ENCODE measurements at places on chromosomes 3 and 15.

DNA sequence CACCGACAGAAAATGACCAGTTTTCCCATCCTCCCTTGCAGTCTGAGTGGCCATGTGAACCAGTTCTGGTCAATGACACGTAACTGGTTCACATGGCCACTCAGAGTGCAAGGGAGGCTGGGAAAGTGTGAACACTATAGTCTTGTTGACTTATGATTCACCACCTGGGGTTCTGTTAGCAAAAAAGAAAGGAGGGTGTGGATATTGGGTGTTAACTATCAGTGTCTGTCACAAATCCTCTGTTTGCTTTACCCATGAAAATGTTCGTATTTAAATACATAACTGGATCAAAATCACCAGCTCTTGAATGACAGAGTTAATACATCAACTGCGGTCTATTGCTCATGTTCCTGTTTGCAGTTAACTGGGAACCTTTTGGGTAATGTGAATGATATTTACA lies 92.3 kb downstream of the ADAMTSL3 start:
- no peak for DNase-seq

- no peak for DNase-seq
These were observed 138.7 kb downstream of the KLF13 start for GRCh38 chr15:31465083-31465955.

DNA sequence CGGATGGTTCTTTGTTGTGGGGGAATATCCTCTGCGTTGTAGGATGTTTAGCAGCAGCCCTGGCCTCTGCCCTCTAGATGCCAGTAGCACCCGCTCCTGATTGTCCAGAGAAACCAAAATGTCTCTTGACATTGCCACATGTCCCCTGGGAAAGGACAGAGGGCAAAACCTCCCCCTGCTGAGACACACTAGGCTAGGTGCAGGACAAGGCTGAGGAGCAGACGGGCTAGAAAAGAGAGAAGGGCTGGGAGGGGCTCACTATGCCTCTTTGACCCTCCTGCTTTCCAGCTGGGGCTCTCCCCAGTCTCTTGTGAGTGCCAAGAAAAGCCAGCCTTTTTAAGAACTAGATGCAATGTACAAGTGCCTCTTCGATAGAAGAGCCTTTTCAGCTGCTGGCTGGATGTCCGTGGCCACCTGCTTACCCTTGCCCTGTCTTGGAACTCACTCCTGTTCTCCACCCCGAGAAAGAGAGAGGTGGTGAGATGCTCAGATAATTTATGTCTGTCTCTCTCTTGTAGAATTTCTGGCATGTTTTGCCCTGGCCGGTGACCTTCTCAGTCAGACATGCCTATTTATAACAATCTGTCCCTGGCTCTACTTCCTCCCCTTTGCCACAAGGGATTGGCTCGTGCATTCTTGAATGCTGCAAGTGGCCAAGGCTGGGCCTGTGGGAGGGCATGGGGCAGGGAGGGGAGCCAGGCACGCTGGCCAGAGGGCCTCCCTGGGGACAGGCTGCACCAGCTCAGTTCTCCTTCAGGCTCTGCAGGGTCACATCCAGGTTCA lies 142.6 kb downstream of the RPLP1 start:
- DNase-seq: no peak

- peak; percentile 73 for DNase-seq
These were observed 69.4 kb downstream of the FHIT start for GRCh38 chr3:61181874-61182273.

- DNase-seq: no peak
These were observed 36.1 kb downstream of the FMN1 start for GRCh38 chr15:33158366-33158765.

DNA sequence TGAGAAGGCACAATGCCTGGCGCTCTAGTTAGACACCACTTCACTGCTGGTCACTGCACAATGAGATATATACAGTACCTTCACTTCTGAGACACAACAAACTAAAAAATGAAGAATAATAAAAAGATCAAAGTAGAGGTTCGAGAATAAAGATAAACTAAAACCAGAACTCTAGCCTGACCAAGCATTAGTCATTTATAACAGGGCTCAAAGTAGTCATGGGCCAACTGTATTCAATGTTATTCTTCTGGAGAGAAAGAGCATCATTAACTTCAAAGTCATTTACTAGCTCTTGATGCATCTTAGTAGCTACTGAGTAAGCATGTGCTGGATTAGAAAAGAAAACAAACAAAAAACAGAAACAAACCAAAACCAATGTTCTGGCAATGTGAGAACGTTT lies 145.2 kb downstream of the SSR3 start:
- DNase-seq: no peak

DNA sequence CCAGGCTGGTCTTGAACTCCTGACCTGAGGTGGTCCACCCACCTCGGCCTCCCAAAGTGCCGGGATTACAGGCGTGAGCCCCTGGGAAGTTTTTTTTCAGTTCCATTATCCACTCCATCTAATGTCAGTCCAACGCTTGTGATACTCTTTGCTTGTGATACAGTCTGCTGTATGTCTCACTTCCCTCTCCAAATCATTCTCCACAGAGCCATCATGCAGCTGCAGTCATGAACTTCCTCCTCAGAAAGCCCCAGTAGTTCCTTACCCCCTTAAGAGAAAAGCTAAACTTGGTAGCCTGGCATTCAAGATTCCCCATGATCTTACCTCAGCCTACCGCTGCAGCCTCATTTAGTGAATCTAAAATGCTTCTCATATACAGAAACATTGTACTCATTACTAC lies 2.3 kb downstream of the ARPC4 start:
- peak; percentile 47 for DNase-seq

GRCh38 chr3:46695177-46695961 lies 1.9 kb upstream of the ALS2CL start:
- DNase-seq: peak; percentile 38

DNA sequence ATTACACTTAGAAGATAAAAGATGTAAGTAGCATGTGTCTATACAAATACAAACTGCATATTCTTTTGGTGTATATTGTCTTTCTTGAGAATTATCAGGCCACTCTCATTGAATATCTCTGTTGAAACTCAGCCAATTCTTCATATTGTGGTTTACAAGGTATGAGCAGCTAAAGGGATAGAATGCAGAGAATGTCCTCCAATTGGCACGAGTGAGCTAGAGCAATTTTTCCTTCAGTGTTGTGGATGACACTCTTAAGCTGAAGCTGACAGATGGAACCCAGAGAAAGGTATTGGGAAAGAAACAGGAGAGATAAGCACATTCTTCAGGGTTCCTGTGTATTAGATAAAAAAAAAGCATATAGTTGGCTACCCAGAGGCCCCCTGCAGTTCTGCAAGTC lies 453.1 kb downstream of the EPHA3 start:
- DNase-seq: no peak

GRCh38 chr15:70955151-70955550 lies 62.5 kb downstream of the LRRC49 start:
- no peak for DNase-seq

GRCh38 chr3:127067116-127067910 lies 84.4 kb downstream of the PLXNA1 start:
- no peak for DNase-seq

GRCh38 chr3:149547413-149547812 lies 72.9 kb downstream of the TM4SF4 start:
- DNase-seq: no peak

DNA sequence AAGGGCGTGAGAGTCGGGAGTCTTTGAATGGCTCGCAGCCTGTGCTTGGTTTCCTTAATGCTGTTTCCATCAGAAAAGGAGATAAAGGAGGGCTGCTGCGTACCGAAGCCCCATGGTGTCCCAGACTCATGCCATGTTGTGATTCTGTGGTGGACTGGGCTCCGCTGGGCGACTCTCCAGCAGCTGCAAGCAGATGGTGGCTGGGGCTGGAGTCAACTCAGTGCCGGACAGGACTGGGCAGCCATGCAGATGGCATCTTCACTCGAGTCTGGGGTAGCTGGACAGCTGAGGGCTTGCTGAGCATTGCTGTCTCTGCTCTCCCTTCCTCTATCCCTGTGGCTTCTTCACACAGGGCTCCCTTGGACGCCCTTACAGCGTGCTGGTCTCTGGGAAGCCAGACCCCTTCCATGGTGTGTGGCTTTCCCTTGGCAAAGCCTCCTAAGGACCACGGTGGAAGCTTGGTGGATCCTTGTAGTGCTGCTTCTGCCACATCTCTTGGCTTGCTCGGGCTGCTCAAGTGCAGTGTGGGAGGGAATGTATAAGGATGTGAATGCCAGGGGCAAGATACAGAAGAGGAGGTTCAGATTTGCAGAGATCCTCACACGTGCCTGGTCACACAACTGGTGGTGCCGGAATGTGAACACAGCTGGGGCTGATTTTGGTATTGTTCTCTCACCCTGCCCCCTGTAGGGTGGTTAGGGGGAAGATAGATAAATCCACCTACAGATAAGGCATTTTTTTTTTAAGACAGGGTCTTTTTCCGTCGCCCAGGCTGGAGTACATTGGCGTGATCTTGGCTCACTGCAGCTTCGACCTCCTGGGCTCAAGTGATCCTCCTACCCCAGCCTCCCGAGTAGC lies 9.0 kb downstream of the NIPA1 start:
- DNase-seq: no peak

DNA sequence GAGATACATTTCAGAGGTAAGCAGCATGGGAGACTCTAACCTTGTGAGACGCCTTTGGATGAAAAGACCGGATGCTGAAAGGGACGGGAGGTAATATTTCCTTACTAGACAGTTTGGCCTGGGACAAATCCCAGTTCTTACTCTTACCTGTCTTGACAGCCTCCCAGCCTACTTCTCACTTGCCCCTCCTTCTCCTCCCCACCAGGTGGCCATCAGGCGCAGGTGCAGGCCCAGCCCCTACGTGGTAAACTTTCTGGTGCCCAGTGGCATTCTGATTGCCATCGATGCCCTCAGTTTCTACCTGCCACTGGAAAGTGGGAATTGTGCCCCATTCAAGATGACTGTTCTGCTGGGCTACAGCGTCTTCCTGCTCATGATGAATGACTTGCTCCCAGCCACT lies 6.3 kb downstream of the HTR3D start:
- no peak for DNase-seq

DNA sequence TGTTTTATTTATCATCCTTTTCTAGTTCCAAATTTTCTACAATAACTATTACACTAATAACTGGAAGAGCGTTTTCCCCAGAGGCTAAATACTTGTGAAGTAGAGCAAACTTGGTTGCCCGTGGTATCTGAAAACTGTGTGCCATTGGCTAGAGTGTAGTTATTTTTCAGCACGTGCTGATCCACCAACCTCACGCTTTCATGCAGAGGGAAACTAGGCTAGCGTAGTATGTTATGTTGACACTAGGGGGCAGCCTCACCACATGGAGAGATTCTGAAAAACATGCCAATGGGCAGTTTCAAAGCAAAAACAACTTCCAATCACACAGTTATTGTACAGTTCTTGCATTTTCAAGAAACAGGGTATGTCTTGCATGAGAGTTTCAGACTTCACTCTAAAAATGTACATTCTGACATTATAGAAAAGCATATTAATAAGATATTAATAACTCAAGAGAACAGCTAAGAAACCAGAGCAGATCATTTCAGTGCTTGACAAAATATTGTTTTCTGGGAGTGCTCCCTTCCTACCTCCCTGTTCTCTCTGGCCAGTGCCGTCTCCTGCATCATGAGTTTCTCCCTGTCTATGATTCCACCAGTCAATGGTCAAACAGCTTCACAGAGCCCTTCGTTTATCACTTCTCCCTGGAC lies 39.7 kb downstream of the SPATA12 start:
- peak; percentile 70 for DNase-seq

GRCh38 chr15:30038667-30039523 lies 43.9 kb upstream of the GOLGA8J start:
- DNase-seq: no peak

DNA sequence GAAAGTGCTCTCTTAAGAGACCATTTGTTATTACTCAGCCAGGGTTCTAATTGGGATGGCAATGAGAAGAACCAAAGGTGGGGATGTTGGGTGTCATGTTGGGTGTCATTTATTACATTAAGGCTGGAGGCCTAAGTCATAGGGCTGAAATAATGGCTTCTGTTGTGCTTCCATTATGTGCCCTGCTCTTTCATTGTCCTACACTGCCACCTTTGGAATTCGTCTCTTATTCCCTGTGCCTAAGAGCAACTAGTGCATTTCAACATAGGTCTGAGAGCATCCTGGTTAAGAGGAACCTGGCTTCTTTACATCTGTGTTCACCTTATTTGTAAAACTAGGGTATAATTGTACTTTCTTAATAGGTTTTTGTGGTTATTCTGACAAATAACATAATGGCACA lies 32.2 kb downstream of the RIOX2 start:
- DNase-seq: no peak

- peak; percentile 56 for DNase-seq
These were observed 25.2 kb downstream of the OXNAD1 start for GRCh38 chr3:16290007-16290826.

GRCh38 chr15:93107646-93108045 lies 18.6 kb upstream of the RGMA start:
- DNase-seq: no peak

DNA sequence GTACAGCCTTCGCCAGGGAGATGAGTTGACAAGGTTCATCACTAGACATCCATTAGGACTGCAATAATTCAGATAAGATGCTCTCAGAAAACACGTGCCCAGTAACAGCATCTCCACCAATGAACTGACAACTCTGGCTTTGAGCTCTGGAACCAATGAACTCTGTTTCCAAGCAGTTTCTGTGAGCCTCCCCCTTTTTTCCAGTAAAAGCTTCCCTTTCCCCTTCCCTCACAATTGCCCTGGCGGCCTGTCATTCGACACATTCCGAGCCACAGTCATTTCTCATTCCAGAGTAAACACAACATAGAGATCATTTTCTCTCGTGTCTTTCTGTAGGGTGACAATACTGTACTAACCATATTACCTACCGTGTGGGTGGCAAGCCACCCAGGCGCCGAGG lies 3.6 kb downstream of the PLA2G4D start:
- DNase-seq: no peak

- DNase-seq: no peak
These were observed 264.8 kb downstream of the CLSTN2 start for GRCh38 chr3:140199743-140200142.

DNA sequence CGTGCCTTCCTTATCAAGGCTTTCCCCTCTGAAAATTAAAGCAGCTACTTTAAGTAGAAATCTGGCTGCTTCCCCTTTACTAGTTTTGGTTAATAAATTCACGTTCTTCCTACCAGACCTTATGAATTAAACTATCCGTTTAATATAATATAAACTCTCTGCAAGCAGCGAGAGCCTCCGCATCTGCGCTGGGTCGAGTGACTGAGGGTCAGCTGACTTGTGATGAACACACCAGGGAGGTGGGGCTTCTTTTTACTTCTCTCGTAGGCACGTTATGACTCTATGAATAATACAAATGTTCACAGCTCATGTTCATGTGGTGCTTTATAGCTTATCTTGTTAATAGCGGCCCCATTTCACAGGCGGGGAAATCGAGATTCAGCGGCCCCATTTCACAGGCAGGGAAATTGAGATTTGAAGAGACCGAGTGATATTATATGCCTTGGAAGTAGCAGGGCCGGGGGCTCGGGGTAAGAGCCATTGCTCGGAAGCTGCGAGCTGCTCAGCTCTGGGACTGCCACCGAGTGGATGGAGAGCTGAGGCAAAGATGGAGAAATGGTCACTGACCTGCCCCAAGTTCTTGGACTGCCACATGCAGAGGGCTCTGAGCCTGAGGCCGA lies 8.3 kb downstream of the MUC4 start:
- no peak for DNase-seq

- peak; percentile 54 for DNase-seq
These were observed at the start of gene ZNF660 for GRCh38 chr3:44584646-44585501. TSS of gene ZNF660 (plus strand) at chr3:44584964. CDS start at chr3:44594194, 9,230 bp downstream.

GRCh38 chr15:82305621-82306048 lies 43.0 kb downstream of the SAXO2 start:
- no peak for DNase-seq

- peak; percentile 88 for DNase-seq
These were observed 601 bp downstream of the ACTL6A start for GRCh38 chr3:179563271-179563783.
